NCI-H1105 treated with DMSO at 0.1 percent for 48 hours (cell line): ENCODE measurements at places on chromosomes 3 and 15.

GRCh38 chr3:4614070-4614469 is 120.9 kb downstream of the ITPR1 start:
- DNase-seq: no peak

GRCh38 chr3:122810734-122811133 is 15.9 kb downstream of the SLC49A4 start:
- DNase-seq: no peak

DNA sequence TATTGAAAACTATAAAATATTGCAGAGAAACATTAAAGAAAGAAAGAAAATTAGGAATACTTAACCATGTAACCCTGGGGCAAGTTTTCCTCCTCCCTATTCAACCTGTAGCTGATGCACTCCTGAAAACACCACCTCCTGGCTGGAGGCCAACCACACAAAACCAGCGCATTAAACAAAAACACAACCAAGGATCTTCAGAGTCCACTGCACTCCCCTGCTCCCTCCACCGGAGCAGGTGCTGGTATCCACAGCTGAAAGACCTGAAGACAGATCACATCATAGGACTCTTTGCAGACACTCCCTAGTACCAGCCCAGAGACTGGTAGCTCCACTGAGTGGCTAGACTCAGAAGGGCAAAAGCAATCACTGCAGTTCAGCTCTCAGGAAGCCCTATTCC is 13.6 kb upstream of the ADAMTS17 start:
- peak; percentile 37 for DNase-seq

GRCh38 chr15:31228980-31229826 is 97.4 kb upstream of the KLF13 start:
- DNase-seq: no peak

GRCh38 chr3:37715358-37715757 is 146.3 kb upstream of the CTDSPL start:
- DNase-seq: no peak

DNA sequence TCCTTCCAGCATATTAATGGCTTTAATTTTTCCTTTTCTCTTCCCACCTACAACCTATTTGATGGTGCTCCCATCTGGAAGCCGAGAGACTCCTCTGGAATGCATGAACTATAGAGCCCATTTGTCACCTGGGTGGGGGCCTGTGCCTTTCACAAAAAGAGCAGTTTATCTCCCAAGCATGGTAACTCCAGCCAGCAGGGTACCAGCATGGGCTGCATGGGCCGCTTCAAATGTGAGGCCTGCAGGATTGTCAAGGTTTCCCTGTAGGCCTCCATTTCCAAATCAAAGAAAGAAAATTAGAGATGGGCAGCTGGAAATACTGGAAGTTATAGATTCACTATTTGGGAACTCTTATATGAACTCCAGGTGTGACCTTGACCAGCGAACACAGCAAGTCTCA is 50.7 kb upstream of the SKOR1 start:
- DNase-seq: no peak

GRCh38 chr3:51874889-51875288 is 512 bp downstream of the IQCF5 start:
- no peak for DNase-seq

DNA sequence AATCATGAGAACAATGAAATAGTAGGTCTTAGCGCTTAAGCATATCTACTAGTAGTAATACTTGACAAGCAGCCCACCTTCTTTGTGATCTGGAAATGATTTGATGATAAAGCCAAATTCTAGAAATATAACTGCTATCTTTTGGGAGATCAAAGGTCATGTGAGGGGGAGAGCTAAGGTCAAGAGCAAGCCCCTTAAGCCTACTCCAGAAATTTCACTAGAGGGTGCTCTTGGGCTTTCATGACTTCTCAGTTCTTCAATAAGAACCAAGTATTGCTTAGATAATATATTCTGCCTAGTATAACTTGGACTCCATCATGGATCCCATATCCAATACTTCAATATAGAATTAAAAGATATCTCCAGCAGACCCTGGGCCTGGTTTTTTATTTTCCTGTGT is 319.6 kb downstream of the ZBTB20 start:
- peak; percentile 80 for DNase-seq

GRCh38 chr15:42510258-42511006 is 15.0 kb downstream of the SNAP23 start:
- DNase-seq: no peak

GRCh38 chr3:4983739-4984510 is 4.7 kb downstream of the BHLHE40 start:
- DNase-seq: no peak

DNA sequence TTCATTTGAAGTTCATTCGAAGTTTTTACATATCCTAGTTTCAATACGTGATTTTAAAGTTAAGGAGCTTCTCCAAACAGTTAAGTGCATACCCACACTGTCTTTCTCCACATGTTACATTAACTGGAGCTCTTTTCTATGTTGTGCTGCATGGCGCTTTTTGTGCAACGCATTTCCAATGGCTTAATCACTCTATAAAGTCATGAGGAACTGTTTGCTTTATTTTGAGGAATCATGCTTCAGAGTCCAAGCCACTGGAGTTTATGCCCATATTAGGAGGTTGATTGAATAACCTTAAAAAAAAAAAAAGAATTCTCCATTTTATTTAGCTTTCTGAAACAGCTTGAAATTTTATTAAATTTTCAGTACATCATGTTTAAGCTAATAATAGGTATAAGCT is 109.4 kb upstream of the MBNL1 start:
- no peak for DNase-seq

DNA sequence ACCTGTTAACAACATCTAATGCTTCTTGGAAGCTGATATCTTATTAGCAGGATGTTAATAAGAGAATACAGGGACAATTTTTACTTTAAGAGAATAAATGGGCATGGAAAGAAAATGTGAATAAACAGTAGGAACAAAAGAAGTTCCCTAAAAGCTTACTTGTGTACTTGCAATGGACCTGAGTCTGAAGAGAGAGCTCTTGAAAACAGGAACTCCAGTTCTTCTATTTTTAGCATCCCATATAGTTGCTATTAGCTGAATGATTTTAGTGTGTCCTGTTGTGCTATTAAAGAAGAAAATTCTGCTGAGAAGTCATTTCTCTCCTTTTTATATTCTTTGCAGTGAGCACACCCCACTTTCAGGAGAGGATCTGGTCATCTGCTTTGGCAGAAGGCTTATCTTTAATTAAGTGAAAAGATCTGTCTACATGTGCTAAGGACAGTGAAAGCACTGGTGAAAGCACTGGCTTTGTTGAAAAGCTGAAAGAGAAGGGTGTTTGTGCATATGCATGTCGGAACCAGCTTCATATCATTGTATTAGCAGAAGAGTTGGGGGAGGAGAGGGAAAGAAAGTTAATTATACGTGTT is 1.4 kb upstream of the ST3GAL6 start:
- DNase-seq: no peak
